ENCODE measurements at places on chromosomes 1 and 21.

GRCh38 chr1:181149326-181150125 is 61.0 kb downstream of the IER5 start:
- DNase-seq, result no peak

- DNase-seq, result no peak
Measured at GRCh38 chr21:25913479-25913878, 178.7 kb downstream of the GABPA start.

DNA sequence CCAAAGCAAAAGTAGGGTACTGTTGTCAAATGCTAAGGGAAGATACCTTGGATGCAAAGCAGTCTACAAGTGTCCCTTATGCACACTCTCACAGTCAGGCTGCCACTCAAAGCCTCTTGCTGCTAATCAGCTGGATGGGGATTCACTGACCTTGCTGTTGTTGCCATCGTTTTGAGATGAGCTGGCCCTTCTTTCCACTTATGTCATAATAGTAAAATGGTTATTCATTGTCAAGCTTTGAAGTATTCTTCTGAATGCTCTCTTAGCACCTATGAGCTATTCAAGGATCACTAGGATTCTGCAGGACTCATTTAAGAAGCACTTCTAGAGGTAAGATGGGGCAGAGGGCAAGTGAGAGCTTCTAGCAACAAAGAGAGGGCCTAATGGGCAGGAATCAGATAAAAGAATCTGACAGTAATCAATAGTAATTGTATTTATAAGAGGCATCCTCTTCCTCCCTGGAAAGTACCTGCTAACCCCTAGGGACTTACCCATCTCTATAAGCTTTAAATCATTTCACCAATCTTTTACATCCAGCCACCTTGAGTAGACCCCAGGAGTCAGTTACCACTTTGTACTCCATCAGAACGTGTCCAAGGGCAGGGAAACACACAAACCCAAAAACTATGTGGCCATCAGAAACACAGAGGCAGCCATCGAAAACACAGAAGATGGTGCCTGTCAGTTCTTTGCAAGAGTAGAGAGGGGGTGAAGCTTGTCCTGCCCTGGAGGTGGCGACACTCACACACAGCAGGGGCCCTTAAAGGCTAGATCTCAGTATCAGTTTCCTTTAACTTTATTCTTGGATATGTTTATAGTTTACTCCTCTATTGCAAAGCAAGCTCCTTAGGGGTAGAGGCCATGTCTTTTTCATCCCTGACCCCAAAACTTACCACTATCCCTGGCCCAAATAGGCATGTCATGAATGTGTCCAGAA is 103.7 kb upstream of the NFIA start:
- DNase-seq, result no peak

DNA sequence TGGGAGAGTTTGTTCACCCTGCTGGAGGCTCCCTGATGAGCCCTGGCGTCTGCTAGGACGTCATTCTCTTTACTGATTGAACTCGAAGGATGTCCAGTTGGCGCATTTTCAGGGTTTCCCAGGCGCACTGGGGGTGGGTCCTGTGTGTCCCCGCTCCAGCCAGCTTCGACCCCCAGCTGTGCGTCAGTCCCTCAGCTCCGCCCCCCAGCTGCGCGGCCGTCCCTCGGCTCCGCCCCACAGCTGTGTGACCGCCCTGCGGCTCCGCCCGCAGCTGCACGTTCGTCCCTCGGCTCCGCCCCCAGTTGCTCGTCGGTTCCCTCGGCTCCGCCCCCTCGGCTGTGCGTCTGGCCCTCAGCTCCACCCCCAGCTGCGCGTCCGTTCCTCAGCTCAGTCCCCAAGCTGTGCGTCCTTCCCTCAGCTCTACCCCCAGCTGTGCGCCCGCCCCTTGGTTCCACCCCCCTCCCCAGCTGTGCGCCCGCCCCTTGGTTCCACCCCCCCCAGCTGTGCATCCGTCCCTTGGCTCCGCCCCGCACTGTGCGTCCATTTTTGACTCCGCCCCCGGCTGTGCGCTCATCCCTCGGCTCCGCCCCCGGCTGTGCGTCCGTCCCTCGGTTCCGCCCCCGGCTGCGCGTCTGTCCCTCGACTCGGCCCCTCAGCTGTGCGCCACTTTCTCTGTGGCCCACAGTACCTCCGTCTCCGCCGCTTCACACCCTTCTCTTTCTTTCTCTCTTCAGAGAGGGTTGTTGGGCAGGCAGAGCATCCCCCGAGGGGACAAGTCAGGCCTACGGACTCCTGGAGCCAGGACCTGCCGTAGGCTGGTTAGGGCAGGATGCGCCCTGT is 61.3 kb downstream of the FAAP20 start:
- DNase-seq, result peak; percentile 100

DNA sequence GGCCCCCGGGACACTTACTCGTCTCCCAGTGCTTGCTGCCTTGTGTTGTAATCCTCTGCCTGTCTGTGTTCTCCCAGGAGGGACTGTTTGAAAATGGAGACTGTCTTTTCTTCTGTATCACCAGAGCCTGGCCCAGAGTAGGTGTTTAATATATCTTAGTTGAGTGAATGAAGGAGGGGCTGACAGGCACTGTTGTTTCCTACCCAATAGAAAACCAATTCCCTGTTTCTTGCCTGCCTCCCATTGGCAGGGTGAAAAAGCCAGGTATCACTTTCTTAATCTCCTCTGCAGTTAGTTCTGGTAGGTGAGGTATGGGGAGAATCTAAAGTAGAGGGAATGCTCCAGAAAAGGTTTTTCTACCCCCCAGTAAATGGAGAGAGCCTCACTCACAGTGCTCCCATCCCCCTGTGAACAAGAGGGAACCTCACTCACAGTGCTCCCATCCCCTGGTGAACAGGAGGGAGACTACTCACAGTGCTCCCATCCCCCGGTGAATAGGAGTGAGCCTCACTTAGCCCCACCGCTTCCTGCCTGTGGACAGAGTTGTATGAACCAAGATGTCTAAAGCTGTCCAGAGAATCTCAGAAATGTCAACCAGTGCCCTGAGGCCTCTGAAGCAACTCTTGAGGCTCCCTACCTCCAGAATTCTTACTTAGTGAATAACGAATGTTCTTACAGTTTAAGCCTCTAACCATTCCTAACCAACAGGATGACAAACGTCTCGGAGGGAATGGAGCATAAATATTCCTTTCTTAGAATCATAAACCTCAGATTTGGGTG is at the start of gene GJA5:
TSS of gene GJA5 (minus strand) at position 122 of the 780 bp plus-strand sequence. CDS start 1,364 bp downstream, outside the sequence.
- DNase-seq, result no peak

- no peak for DNase-seq
Measured at GRCh38 chr1:47683401-47683800, 245.6 kb downstream of the FOXD2 start.

- DNase-seq, result no peak
Measured at GRCh38 chr1:11107599-11107998, 7.9 kb upstream of the EXOSC10 start.

DNA sequence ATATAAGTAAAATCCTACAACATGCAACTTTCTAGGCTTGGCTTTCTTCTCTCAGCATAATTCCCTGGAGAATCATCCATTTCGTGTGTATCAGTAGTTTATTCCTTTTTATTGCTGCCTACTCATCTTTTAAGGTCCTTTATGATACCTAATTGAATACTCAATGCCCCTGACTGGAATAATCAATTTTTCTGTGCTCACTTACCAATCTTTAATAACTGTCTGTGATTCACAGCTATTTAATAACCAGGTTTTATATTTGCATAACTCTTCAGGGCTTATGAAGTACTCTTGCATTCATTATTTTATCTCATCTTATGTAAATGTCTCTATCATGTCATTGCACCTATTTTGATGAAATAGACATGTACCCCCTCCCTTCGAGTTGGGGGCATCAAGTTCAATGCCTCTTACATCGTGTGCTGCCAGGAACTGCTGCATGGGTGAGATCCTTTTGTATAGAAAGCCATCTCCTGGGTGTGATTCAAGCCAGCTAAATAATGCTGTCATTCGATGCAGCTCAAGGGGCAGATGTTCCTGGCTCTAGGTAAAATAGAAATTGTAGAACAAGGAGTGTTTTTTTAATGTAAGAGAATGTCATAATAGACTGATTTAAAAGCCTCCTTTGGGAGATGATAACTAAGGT is 222.7 kb downstream of the SLC35F3 start:
- DNase-seq, result no peak

DNA sequence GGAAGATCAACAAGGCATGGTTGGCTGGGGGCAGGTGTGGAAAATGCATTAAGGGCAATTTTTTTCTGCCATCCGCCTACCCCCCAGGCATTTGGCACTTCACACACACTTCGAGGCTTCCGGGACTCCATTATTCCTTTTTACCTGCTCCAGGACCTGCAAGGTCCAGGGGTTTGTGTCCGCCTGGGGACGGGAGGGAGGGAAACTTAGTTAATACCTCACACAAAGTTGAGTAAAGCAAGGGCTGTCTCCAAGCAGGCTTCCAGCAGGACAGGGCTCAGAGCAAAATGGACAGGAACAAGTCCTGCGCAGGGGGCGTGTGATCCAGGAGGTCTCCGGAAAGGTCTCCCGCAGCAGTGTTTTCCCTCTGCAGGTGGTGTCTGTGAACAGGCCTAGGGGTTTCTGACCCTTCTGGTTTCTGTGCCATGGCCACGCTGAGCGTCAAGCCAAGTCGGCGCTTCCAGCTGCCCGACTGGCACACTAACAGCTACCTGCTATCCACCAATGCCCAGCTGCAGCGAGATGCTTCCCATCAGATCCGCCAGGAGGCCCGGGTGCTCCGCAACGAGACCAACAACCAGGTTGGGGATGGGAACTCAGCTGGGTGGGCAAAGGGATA is 712 bp downstream of the TEKT2 start:
- DNase-seq, result no peak

- DNase-seq, result no peak
Measured at GRCh38 chr1:229127301-229127700, 143.6 kb upstream of the RAB4A start.

DNA sequence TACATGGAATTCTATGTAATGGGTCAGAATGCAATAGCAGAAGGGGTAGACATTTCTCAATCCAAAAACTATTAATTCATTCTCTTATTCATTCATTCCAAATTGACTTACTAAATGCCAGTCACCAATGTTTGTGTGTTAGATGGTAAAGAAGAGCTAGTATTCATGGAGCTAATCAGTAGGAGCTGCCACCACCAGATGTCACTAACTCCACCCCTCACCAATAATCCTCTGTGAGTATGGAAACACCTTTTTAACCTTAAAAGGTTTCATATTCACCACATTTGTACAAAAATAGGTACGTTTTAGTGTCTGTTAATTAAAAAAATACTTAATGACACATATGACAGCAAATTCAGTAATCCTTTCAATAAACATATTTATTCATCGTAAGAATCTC is 131.8 kb upstream of the PKN2 start:
- DNase-seq, result no peak

DNA sequence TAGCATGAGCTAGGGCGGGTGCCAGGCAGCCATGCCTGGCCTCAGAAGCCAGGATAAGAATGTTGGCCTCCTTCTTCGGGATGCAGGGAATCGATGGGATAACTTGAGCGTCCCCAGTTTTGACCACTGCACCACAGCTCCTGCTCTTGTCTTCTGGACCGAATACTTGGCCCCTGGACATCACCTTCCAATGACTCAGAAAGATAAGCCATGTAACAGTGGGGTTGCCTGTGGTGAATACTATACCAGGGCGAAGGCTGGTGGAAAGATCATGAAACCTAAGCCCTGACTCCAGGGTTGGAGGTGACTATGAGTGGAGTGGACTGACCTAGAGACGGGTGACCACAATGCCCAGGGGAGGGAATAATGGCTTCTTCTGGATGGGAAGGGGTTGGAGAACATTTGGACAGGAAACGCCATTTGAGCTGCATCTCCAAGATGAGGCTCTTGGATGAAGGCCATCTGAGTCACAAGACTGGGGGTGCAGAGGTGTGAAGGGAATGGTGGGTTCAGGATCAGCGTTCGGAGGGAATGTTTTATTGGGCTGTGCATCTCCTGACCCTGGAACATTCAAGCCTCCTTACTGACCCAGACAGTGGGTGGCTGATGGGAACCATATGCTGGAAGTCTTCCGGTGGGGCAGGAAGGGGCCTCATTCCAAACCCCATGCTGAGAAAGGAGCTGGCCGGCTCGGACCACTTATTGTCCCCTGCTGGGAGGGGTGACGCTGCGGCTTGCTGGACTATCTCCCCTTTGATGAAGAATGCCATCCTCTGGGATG is 18.5 kb upstream of the KCNE2 start:
- no peak for DNase-seq

- DNase-seq, result no peak
Measured at GRCh38 chr1:212628046-212628445, 19.5 kb downstream of the ATF3 start.

DNA sequence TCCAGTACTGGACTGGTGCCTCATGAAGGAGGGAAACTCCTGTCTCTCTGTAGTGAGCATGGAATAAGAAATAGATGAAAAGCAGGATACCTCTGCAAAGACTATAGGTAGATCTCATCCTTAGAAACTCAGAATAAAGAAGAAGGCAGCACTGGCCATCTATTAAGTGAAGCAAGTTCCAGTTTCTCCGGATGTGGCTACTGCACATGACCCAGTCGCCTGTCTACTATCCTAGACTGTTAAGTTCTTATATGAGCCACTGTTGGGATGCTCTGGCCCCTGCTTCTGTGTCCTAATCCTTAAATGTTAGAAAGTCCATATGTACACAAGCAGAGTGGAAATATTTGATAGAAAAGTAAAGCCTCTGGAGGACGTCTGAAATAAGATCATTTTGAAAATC is 2.2 kb downstream of the FASLG start:
- DNase-seq, result no peak

- DNase-seq, result no peak
Measured at GRCh38 chr1:226688056-226688748, 50.9 kb downstream of the ITPKB start.

DNA sequence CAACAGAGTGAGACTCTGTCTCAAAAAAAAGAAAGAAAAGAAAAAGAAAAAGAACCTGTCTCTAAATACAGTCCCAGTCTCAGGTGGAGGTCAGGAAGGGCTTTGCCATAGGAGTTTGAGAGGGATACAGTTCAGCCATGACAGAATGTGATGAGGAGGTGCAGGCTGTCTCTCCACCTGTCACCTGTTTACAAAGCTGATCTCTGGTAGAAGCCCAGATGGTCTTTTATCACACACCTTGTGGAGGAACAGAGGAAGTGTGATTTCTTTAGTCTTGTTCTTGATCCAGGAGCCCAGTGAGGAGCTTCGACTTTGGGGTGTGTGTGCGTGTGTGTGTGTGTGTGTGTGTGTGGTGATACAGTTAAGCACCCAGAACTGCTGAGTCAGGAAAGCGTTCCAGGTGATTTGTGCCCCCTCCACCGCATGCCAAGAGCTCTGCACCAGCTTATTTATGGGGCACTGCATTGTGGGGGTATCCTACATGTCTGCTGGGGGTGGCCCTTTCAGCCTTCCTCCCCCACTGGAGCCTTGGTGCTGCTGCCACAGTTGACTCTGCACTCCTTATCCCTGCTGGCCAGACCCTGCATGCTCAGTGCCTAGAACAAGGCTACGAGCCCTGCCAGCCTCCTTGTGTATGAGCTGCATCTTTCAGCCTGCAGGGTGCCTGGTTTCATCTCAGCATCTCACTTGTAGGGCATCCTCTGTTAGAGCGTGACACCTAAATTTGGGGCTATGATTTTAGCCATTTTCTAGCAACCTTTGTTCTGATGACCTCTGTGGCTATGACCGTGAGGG is 19.3 kb downstream of the DOP1B start:
- no peak for DNase-seq

DNA sequence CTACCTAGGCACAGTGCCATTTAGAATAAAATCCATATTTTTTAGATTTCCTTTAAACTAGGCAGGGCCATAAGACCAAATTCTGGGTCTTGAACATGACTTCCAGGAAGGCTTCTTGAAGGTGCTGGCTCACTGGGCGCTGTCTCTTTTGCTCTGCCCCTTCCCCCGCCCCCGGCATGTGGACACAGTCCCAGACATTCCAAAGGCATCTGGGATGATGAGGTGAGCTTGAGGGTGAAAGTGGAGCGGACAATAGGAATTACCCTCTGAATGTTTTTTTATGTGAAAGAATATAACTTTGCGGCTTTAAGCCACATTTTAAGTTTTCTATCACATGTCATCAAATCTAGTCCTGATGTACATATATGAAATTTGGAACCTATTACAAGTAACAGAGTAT is 29.4 kb downstream of the RWDD3 start:
- DNase-seq, result no peak
